Stimulated activated CD4-positive, alpha-beta T cell treated with anti-CD3 and anti-CD28 coated beads, Interleukin-15, amount 100 ng/mL, for 24 hours (primary cell): ENCODE measurements at places on chromosomes 3 and 15.
A peak's percentile ranks its signal among the peaks of the same experiment; 100 is the strongest.

DNA sequence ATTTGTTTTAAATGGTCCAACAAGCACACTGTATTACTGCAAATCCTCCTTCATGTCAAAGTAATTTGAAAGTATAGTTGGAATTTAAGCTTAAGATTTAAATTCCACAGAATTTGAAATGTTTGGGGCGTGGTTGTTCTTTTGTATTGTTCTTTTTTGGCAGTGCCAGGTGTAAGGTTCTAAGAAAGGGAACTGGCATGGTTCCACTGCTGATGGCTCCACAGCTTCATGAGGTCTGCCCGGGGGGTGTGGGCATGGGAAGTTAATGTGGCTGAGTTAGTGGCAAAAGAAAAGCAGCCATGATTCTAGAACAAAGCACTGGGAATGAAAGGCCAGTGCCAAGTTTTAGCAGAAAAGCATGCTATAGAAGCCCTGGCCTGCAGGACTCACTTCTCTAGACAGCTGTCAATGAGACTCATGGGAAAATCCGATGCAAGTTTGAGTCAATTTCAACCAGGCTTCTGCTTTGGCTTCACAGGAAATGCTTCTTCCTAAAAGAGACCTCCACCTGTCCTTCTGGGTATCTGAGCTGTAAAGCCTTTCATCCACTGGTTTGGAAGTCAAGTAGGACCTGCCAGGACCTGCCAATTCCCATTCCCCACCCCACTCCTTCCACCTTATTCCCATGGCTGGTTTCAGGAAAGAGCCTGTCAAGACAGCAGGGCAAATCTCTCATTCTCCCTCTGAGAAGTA lies 18.9 kb downstream of the CDCP1 start:
- no peak for DNase-seq

GRCh38 chr3:160355826-160356225 lies 43.2 kb downstream of the IFT80 start:
- no peak for DNase-seq

DNA sequence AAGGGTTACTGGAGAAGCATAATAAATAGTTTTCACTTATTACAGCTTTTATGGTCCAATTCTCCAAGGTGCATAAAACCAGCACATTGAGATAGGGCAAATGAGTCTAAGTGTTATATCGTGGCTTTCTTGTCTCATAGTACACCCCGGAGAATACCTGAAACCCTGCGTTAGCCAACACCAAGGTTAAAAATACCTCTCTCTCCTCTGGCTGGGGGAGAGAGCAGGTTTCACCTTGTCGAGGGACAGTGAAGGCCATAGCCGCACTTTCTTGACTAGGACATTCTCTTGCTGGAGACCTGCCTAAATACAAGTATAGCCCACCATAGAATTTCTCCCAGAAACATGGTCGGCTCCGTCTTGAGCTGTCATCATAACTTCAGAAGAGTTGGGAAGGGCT lies 51.4 kb upstream of the ATOSA start:
- DNase-seq: no peak

DNA sequence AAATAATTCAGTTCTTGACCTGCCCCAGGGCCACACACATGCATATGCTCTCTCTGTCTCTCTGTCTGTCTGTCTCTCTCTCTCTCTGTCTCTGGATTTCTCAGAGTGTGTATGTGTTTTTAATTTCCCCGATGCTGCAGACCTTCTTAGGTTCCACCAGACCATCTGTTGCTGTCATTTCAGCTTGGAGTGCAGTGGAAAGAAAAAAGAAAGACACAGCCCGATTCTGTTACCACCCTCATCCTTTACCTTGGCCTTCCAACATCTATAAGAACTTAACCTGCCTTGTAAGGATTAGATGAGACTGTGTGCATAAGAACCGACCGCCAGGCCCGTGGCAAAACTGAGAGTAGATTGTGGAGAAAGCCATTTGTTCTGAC lies 9.7 kb upstream of the PGPEP1L start:
- no peak for DNase-seq

- peak; percentile 30 for DNase-seq
Observed at GRCh38 chr3:128011140-128011539, 41.1 kb upstream of the SEC61A1 start.
